ENCODE measurements at places on chromosomes 3 and 15.
A peak's percentile ranks its signal among the peaks of the same experiment; 100 is the strongest.

GRCh38 chr3:112411425-112411824, 78.5 kb downstream of the CD200 start:
- no peak for DNase-seq

GRCh38 chr15:97654481-97655076, 305.9 kb upstream of the ARRDC4 start:
- DNase-seq, result no peak

GRCh38 chr3:104460477-104461406, 906.0 kb upstream of the ALCAM start:
- DNase-seq, result no peak

- no peak for DNase-seq
These were observed 62.4 kb upstream of the SIAH2 start for GRCh38 chr3:150825192-150825915.

- DNase-seq, result no peak
These were observed 499.4 kb upstream of the MDFIC2 start for GRCh38 chr3:70811880-70812279.

DNA sequence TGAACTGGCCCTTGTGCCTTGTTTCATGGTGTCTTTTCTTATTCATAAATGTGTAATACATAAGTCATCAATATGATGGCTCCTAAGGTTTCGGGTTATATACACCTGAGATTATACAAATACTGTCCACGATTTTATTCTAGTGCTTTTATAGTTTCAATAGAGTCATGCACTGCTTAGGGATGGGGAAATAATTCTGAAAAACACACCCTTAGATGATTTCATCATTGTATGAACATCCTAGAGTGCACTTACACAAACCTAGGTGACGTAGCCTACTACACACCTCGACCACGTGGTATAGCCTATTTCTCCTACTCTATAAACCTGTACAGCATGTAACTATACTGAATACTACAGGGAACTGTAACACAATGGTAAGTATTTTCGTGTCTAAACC, 988.8 kb upstream of the NR2F2 start:
- no peak for DNase-seq

DNA sequence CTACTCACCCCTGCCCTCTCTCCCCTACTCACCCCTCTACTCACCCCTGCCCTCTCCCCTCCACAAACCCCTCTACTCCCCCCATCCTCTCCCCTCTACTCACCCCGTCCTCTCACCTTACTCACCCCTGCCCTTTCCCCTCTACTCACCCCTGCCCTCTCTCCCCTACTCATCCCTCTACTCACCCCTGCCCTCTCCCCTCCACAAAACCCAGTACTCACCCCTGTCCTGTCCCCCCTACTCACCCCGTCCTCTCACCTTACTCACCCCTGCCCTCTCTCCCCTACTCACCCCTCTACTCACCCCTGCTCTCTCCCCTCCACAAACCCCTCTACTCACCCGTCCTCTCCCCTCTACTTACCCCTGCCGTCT, 14.2 kb downstream of the BFSP2 start:
- DNase-seq, result no peak

GRCh38 chr3:186946756-186947375, 16.5 kb downstream of the ST6GAL1 start:
- no peak for DNase-seq

GRCh38 chr15:78093242-78094020, 1.1 kb downstream of the SH2D7 start:
- DNase-seq, result no peak

- DNase-seq, result no peak
These were observed 4.1 kb downstream of the CORO2B start for GRCh38 chr15:68582864-68583263.

- DNase-seq, result no peak
These were observed 124.3 kb downstream of the BDH1 start for GRCh38 chr3:197431346-197431910.

DNA sequence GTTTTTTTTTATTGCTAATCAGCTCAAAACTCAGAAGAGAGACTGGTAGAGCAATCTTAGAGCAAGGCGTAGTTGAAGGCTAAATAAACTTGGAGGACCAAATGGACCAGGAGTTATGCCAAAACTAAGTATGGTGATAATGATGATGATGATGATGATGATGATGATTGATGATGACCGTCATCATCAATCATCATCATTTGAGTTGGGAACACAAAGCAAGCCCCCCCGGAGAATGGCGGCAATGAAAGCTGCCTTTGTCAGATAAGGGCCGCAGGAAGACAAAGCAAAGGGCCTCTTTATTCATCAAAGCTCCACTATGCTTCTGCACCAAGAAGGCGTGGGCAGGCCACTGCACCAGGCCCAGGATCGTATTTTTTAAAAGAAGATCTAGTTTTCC, 82.1 kb upstream of the RAD18 start:
- no peak for DNase-seq

DNA sequence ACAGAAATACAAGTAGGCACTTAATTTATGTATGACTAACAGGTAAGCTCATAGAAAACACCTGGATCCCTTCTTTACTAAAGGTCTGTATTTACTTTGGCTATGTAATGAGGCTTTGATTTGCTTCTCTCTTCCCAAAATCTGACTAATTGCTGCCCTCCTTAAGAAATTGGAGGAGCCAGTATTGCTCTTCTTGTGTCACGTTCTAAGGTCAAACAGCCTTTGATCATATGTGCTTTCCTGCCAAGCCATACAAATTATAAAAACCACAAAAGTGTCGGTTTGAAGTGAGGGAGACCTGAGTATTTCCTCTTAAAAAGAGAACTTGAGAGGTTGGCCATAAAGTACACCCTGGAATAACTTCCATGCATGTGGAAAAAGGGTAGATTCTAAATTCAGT, 112.1 kb upstream of the MB21D2 start:
- DNase-seq, result no peak

DNA sequence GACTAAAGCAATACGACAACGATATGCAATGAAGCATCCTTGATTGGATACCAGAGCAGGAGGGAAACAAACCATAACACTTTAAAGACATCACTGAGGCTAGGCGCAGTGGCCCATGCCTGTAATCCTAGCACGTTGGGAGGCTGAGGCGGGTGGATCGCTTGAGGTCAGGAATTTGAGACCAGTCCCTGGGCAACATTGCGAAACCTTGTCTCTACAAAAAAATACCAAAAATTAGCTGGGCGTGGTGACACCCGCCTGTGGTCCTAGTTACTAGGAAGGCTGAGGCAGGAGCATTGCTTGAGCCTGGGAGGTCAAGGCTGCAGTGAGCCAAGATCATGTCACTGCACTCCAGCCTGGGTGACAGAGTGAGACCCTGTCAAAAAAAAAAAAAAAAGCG, 33.9 kb upstream of the BHLHE40 start:
- no peak for DNase-seq

GRCh38 chr15:88161636-88162035, 94.9 kb downstream of the NTRK3 start:
- DNase-seq, result no peak

DNA sequence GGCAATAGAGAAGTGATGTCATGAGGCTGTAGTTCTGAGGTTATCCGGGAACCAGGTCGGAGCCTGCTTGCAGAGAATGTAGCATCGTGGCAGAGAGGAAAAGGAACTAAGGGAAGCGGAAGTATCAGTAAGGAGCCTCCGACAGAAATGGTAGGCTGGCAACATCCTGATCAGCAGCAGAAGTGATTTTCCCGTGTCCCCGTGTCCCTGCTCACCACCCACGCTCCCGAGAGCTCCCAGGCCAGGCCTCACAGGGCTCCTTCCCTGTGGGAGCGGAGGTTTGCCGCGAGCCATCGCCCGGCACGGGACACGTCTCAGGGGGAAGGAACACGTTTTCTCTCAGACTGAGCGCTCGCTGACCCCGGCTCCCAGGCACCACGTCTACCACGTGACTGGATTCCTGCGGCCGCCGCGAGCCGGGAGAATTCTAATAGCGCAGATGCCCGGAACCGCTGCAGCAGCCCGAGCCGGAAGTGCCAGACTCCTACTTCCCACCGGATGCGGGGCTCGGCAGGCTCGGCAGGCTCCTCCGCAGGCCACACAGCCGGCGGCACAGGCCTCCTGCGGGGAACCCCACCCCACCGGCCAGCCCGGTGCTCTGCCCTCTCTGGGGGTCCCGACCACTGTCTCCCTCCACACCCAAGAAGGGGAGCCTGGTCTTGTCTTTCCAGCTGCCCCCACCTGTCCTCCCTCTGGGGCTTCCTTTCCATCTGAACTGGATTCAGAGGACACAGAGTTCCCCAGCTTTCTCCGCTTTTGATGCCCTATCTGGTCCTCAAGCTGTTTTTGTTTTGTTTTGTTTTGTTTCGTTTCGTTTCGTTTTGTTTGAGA, 99.3 kb downstream of the BDH1 start:
- peak; percentile 81 for DNase-seq

GRCh38 chr3:188220097-188220788, 66.3 kb downstream of the LPP start:
- DNase-seq, result no peak

Measured in 8988T (cell line).